ENCODE measurements at places on chromosomes 5 and 9. TPM values are rescaled to one million over a fixed set of nuclear protein-coding genes. Genes with fewer than 3 reads are reported as not detected.
A peak's percentile ranks its signal among the peaks of the same experiment; 100 is the strongest.

F2RL2 gene
- 0.22 TPM for total RNA-seq

SLC4A9 gene
- total RNA-seq = 0.44 TPM

PKD2L2 gene
- 0.16 TPM for total RNA-seq

FUT7 gene
- not detected for total RNA-seq

CCL27 gene
- total RNA-seq = 0.41 TPM

CRB2 gene
- total RNA-seq = not detected

ABHD17B gene
- 10.2 TPM for total RNA-seq

ARL10 gene
- 6.0 TPM for total RNA-seq

FBP2 gene
- 0.33 TPM for total RNA-seq

DNA sequence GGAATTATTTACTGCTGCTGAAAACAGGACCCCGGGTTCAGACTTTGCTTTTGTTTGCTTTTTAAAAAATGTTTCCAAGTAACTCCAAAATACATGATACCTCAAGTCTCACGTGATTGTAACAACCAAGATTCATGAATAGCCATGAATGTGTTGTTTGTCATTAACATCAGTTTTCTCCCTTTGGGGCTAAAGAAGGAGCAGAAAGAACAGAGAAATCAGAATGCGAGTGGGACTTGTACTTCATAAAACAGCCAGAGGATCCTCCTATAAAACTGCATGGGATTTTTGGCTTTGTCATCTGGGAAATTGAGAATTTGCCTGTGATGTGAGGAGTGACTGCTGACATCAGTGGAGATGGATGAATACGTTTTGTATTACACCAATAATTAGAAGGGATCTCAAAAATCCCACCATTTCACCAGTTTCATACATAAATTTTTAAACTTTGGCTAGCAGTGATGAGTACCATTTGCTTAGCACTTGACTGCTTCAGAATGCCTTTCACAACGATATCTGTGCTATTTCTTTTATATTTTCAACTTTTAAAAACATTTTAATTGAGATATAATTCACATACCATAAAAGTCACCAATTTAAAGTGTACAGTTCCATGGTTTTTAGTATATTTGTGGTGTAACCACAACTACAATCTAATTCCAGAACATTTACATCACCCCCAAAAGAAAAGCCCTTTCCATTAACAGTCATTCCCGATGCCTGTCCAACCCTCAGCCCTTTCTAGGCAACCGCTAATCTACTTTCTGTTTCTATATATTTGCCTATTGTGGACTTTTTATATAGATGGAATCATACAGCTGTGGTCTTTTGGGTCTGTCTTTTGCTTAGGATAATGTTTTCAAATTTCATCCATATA is 126.9 kb upstream of the ANKRD55 start:
- DNase-seq = no peak
- no peaks in the 10 kb centered on the region for H3K27me3 ChIP-seq
- no peaks in the 10 kb centered on the region for H3K36me3 ChIP-seq
- no peak overlapping the region for H3K4me3 ChIP-seq
- H3K4me1 ChIP-seq = peaks cover 31% of the 10 kb centered on the region

GRCh38 chr5:143231973-143232812 is 171.3 kb downstream of the NR3C1 start:
- peaks cover 18% of the 10 kb centered on the region for H3K4me1 ChIP-seq
- no peak overlapping the region for H3K4me3 ChIP-seq
- no peak for DNase-seq
- H3K27ac ChIP-seq = no peak overlapping the region

- H3K27me3 ChIP-seq = no peaks in the 10 kb centered on the region
- no peak overlapping the region for H3K4me3 ChIP-seq
- no peaks in the 10 kb centered on the region for H3K4me1 ChIP-seq
- no peaks in the 10 kb centered on the region for H3K36me3 ChIP-seq
Observed at GRCh38 chr9:110918316-110919049, 119.8 kb downstream of the LPAR1 start.

DNA sequence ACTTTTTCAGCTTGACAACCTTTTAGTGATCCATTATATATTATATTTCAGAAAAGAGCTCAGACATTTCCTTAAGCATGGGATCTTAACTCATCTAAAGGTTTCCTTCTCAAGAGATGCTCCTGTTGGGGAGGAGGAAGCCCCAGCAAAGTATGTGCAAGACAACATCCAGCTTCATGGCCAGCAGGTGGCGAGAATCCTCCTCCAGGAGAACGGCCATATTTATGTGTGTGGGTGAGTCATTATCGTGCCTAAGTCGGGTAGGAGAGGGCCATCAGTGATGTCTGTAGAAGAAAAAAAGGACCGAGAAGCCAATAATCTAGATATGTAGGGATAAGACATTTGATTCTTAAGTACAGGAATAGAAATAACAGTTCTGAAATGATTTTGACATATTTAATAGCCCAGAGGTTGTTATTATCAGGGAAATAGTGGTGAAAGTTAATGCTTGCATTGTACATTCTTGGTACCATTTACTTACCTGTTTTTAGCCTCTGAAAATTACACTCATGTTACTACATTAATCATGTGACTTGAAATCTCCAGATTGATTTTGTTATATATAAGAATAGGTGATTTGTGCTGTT is 28.2 kb downstream of the MTRR start:
- H3K27ac ChIP-seq = no peak overlapping the region
- H3K4me3 ChIP-seq = no peak overlapping the region

DNA sequence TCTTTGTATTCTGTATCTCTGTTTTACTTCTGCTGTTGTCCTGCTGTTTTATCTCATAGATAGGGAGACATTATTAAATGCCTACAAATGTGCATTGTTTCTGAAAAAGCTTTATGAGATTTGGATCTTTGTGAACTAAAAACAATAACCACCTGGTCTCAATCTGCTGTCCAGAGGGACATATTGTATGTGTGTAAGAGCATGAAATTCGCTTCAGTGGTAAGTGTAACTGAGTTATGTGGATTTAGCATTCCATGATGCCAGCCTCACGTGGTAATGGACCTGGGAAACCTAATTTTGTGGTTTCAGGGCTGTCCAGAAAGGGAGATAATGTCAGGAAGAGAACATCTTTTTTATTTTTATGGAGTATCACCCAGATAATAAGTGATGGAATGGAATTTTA is 119.3 kb downstream of the GDNF start:
- peaks cover 18% of the 10 kb centered on the region for H3K4me1 ChIP-seq

DNA sequence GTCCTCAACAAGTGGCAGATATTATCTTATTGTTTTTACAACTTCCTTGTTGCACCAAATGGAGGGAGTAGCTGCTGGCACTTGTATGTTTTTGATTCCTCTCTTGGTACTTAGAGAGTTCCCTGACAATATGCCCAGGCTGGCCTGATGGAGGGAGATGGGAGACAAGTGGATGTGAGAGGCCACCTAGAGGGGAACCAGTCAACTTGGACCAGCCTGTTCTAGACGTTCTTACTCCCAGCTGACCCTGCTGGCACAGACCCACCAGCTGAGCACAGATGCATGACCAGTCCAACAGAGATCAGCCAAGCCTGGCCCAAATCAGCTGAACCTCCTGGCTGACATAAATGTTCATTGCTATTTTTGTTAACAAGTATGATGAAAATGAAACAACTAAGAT is 60.9 kb upstream of the GDNF start:
- peak; percentile 79 for DNase-seq
- H3K36me3 ChIP-seq = no peaks in the 10 kb centered on the region
- H3K27me3 ChIP-seq = no peaks in the 10 kb centered on the region
- H3K4me1 ChIP-seq = peaks cover 12% of the 10 kb centered on the region
- H3K4me3 ChIP-seq = no peak overlapping the region

DNA sequence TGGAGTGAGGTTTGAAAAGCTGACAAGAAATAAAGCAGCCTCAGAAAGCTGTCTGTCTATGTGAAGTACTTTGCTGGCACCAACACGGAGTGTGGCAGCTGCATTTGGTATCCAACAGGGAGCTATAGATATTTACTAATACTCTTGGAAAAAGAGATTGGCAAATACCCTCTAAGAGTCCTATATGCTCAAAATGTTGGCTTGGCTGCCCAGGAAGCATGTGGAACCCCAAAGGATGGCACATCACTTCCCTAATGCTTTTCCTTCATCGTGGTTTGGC is 398.3 kb downstream of the TLE4 start:
- H3K4me1 ChIP-seq = no peaks in the 10 kb centered on the region
- no peaks in the 10 kb centered on the region for H3K36me3 ChIP-seq
- no peak for DNase-seq
- no peak overlapping the region for H3K27ac ChIP-seq
- no peak overlapping the region for H3K4me3 ChIP-seq

GRCh38 chr5:76134646-76135045 is 51.5 kb downstream of the SV2C start:
- no peak overlapping the region for H3K27ac ChIP-seq
- no peaks in the 10 kb centered on the region for H3K27me3 ChIP-seq
- no peaks in the 10 kb centered on the region for H3K4me1 ChIP-seq
- DNase-seq = no peak
- no peaks in the 10 kb centered on the region for H3K36me3 ChIP-seq
- H3K4me3 ChIP-seq = no peak overlapping the region

DNA sequence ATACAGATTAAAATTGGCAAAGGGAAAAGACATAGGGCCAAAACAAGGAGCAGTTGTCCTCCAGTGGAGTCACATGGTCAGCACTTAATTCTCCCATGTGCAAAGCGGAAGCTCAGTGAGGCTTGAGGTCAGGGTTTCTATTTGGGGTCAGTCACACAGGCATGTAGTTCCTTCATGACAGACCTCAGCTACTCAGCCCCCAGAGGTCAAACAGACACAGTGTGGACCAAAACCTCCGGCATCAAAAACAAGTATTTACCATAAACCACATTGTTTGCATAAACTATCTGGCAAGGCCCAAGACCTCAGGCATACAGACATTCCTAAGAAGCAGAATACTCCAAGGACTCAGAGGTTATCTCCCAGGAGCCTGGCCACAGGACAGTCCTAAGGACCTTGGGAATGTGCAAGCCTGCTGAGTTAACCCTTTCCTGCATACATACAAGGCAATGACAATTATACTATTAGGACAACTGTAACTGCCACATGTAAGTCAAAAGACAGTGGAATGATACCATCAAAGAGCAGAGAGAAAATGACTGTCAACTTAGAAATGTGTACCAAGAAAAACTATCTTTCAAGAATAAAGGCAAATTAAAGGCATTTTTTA is 28.7 kb upstream of the FNIP1 start:
- DNase-seq = no peak
- H3K27ac ChIP-seq = no peak overlapping the region
- H3K4me3 ChIP-seq = no peak overlapping the region
- peaks cover 3% of the 10 kb centered on the region for H3K27me3 ChIP-seq

DNA sequence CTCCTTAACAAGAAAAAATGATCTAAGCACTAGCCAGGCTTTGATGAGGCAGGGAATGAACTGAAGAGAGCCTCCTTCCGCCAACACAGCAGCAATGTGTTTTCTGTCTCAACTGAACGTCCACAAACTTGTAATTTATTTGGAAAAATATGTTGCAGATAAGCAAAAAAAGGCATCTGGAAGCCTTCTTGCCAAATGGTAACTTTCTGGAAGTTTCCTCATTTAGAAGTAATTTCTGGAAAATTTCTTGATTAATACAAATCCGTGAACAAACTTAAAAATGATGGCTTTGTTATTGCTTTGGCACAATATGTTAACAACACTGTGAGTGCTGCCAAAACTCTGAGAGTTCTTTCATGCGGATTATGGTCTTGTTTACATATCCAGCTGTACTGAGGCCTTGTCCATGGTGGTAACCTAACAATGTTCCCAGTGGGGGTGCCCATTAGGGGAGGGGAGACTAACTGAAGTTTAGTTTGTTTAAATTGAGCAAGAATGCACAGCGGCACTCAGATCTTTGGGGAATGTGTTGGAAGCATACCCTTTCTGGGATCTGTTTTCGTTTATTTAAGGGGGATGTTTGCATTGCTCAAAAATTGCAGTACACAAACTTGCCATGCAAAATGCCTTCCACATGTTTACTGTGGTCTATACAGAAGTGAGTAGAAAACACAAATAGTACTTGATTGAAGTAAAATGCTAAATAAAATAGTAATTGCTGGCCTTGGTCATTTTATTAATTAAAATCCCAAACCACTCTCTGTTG is 334.7 kb downstream of the NR2F1-AS1 start:
- no peaks in the 10 kb centered on the region for H3K4me1 ChIP-seq
- H3K36me3 ChIP-seq = no peaks in the 10 kb centered on the region
- H3K4me3 ChIP-seq = no peak overlapping the region
- no peak for DNase-seq
- no peaks in the 10 kb centered on the region for H3K27me3 ChIP-seq
- H3K27ac ChIP-seq = peak overlapping the region; percentile 26

DNA sequence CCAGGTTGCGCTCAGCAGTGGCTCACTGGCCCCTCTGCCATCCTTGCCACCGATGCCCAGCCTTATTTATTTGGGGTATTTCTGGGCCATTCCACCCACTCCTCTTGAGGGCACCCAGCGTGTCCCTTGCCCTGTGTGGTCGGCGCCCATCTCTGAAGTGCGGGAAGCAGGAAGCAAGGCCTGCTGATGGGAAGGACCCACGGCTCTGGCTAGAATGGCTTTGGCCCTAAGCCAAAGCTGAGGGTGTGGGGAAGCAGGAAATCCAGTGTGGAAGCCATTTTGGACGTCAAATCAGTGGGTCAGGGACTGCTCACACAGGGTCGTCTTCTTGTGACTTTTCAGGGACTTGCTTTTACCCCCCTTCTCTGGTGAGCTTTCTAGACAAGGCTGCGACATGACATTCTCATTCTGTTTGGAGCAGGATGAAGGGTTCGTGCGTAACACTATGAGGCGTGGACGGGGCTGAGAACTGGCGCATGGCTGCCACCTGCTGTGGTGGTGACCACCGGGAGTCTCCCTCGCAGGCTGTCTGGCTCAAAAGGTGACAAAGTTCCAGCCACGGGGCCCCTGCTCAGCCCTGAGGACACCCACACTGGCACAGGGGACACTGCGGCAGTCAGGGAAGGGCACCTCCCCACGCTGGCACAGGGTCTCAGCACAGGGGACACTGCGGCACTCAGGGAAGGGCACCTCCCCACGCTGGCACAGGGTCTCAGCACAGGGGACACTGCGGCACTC is 50.7 kb upstream of the NKD2 start:
- H3K4me1 ChIP-seq = peaks cover 31% of the 10 kb centered on the region
- peaks cover 79% of the 10 kb centered on the region for H3K27me3 ChIP-seq
- H3K27ac ChIP-seq = no peak overlapping the region
- no peak overlapping the region for H3K4me3 ChIP-seq
- no peaks in the 10 kb centered on the region for H3K36me3 ChIP-seq

DNA sequence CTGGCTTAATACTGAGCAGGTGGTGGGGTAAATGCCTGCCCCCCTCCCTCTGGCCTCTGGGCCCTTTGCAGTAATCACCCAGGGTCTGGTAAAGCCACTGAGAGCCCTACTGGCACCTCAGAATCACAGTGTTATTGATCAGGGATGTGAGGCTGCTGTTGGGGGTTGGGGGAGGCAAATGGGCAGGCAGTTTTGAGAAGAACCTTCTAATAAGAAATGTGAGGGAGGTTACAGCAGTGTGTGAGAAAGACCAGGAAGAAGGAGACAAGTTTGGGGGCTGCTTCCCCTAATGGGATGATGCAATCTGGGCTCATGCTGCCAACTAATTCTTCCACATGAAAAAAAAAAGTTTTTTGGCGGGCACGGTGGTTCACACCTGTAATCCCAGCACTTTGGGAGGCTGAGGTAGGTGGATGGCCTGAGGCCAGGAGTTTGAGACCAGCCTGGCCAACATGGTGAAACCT is 3.1 kb upstream of the B4GALT7 start:
- peaks cover 45% of the 10 kb centered on the region for H3K4me1 ChIP-seq
- no peak overlapping the region for H3K27ac ChIP-seq
- DNase-seq = no peak
- H3K4me3 ChIP-seq = no peak overlapping the region
- H3K36me3 ChIP-seq = peaks cover 36% of the 10 kb centered on the region

- peaks cover 50% of the 10 kb centered on the region for H3K36me3 ChIP-seq
- peak overlapping the region; percentile 45 for H3K4me3 ChIP-seq
- H3K4me1 ChIP-seq = peaks cover 98% of the 10 kb centered on the region
- peak overlapping the region; percentile 89 for H3K27ac ChIP-seq
Observed at GRCh38 chr9:131610231-131610761, 65.0 kb downstream of the PRRT1B start.

Data from left ventricle myocardium inferior (tissue), 1 donor.